ENCODE measurements at places on chromosomes 4 and X. TPM values are rescaled to one million over a fixed set of nuclear protein-coding genes. Genes with fewer than 3 reads are reported as not detected.

DNA sequence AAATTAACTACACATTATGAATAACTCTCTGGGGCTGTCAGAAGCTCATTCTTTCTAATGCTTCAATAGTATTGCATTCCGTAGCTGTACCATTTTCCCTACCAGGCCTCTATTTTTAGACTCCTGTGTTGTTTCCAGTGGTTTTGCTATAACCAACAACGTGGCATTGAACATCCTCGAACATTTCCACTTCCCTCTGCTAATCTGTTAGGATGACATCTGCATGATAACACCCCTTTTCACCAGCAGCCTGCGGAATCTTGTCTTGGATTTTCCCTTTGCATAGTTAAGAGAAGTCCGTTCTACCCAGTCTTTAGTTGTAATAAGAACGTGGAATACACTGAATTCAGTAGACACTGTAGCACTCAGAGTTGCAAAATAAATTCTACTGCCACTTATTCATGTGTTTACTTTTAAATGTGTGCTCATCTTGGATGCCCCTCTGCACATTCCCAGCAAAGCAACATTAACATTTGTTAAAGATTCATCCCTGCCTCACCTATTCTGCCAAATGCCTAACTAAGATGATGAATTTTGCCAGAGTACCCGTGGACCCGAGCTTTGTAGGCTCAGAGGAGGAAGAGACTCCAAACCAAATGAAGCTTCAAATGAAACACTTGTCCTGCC is 55.6 kb downstream of the SEL1L3 start:
- H3K27ac ChIP-seq = no peak overlapping the region
- no peaks in the 10 kb centered on the region for H3K27me3 ChIP-seq
- DNase-seq = no peak
- peaks cover 10% of the 10 kb centered on the region for H3K36me3 ChIP-seq

- no peaks in the 10 kb centered on the region for H3K27me3 ChIP-seq
- peaks cover 5% of the 10 kb centered on the region for H3K4me1 ChIP-seq
- no peak overlapping the region for H3K4me3 ChIP-seq
- no peak overlapping the region for H3K27ac ChIP-seq
Observed at GRCh38 chr4:67198727-67199126, 346.6 kb downstream of the CENPC start.

FRMD7 gene
- total RNA-seq = not detected

ITM2A gene
- 5.9 TPM for total RNA-seq

- DNase-seq = no peak
- H3K27ac ChIP-seq = no peak overlapping the region
- no peak overlapping the region for H3K4me3 ChIP-seq
- peaks cover 3% of the 10 kb centered on the region for H3K36me3 ChIP-seq
- H3K4me1 ChIP-seq = peaks cover 15% of the 10 kb centered on the region
- H3K27me3 ChIP-seq = no peaks in the 10 kb centered on the region
Observed at GRCh38 chr4:38333219-38333618, 330.8 kb upstream of the KLF3 start.

GRCh38 chr4:99149426-99150019 is 5.4 kb upstream of the ADH4 start:
- no peak for DNase-seq
- H3K27me3 ChIP-seq = no peaks in the 10 kb centered on the region
- no peak overlapping the region for H3K27ac ChIP-seq

SMIM43 gene
- total RNA-seq = 0.60 TPM

DNA sequence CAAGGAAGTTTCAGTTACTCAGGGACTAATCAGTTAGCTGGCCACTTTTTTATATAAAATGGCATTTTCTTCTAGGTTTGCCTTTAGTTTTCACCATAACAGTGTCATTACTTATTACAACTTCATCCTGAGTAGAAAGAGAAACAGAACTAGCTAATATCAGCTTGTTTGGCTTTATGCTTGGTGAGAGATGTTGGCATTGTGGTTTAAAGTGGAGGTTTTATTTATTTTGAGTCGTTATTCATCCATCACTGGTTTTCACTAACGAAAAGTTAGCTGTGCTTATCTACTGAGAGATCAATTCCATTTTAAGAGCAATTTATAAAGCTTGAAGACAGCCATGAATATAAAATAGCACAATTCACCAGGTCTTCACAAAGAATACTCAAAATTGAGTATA is 714.5 kb downstream of the GRID2 start:
- no peaks in the 10 kb centered on the region for H3K36me3 ChIP-seq
- no peaks in the 10 kb centered on the region for H3K27me3 ChIP-seq
- H3K4me3 ChIP-seq = no peak overlapping the region
- DNase-seq = no peak
- H3K4me1 ChIP-seq = no peaks in the 10 kb centered on the region

GRCh38 chr4:124018383-124019317 is 622.1 kb downstream of the SPRY1 start:
- peak overlapping the region; percentile 65 for H3K4me3 ChIP-seq
- peaks cover 22% of the 10 kb centered on the region for H3K4me1 ChIP-seq
- peak overlapping the region; percentile 81 for H3K27ac ChIP-seq
- no peaks in the 10 kb centered on the region for H3K27me3 ChIP-seq

Measured in type B pancreatic cell (in vitro differentiated cells).